Activated T-cell treated with anti-CD3 and anti-CD28 coated beads, Interleukin-2, amount 50 U/mL, for 1 hour (primary cell): ENCODE measurements at places on chromosomes 13 and 19.
A peak's percentile ranks its signal among the peaks of the same experiment; 100 is the strongest.

DNA sequence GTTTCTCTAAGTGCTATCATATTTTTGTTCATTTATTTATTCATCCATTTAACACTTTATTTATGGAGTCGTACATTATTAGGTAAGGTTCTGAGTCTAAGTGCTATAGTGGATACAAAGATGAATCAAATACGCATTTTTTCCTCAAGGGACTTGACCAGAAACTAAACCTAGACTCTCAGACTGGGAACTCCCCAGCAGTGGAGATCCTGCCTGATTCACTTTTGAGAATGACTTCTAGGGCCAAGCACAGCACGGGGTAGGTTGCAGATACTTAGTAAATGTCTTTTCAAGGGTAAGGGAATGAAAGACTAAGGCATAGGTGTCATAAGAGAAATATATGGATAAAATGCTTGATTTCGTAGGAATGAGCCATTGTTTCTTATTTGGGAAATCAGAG lies 7.2 kb downstream of the DNAJC15 start:
- DNase-seq = no peak

DNA sequence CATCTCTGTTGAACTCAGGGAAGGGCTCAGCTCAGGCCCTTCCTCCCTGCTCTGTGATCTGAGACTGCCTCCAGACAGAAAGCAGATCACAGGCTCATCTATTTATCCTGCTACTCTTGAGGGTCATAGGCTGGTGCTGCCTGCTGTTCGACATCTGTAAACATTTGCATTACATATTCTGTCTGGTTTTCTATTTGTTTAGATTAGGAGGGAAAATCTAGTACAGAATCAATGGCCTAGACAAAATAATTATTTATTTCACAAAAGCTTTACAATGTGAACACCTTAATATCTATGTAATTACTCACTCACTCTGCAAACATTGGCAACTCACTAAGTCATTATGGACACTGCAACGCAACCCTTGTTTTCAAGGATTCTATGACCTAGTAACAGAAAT lies 43.0 kb downstream of the CEP89 start:
- no peak for DNase-seq

GRCh38 chr19:31485472-31485871 lies 136.2 kb upstream of the TSHZ3 start:
- no peak for DNase-seq

GRCh38 chr13:75963302-75963701 lies 327.2 kb downstream of the LMO7 start:
- DNase-seq = no peak

- DNase-seq = no peak
Observed at GRCh38 chr19:34131100-34131499, 41.2 kb upstream of the LSM14A start.

- DNase-seq = no peak
Observed at GRCh38 chr19:5059213-5059574, 90.3 kb downstream of the KDM4B start.

- DNase-seq = no peak
Observed at GRCh38 chr19:7904074-7905020, 670 bp downstream of the MAP2K7 start.

DNA sequence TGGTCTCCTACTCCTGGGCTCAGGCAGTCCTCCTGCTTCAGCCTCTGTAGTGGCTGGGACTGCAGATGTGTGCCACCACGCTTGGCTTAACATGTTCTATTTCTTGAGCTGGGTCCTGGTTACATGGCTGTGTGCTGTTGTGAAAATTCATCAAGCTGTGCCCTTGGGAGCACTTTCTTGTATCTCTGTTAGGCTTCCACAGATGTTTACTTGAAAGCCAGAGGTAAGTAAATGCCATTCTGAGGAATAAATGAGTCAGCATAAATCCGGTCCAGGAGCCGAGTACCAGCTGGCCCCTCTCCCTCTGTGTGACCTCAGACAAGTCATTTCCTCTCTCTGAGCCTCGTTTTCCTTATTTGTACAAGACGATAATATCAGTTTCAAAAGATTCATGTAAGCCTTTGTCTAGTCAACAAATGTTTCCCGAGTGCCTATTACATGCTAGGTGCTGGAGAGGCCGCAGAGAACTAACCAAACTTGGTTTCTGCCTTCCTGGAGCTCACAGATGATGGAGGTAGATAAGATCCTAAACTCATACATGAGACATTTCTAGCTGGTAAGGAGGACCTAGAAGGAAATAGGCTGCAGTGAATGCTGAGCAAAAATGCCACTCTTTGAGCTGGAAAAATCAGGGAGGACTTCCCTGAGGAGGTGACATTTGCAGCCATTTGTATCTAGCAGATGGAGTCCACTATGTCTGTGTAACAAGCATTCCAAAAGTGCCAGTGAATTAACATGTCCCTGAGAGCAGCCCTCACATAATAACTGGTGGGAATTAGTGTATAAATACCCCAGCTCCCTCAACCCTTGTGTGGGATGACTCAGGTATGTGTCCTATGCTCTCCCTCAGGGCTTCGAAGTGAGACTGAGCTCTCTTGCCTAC lies 2.7 kb upstream of the RASAL3 start:
- DNase-seq = peak; percentile 50

- no peak for DNase-seq
Observed at GRCh38 chr13:60043262-60043661, 120.5 kb downstream of the DIAPH3 start.

- DNase-seq = no peak
Observed at GRCh38 chr19:53463263-53463662, 4.3 kb upstream of the ZNF813 start.

- no peak for DNase-seq
Observed at GRCh38 chr19:17086120-17086519, 10.5 kb downstream of the MYO9B start.

GRCh38 chr13:43977911-43978310 lies 98.2 kb downstream of the LACC1 start:
- DNase-seq = no peak

- DNase-seq = no peak
Observed at GRCh38 chr13:40210865-40211585, 455.4 kb downstream of the FOXO1 start.

DNA sequence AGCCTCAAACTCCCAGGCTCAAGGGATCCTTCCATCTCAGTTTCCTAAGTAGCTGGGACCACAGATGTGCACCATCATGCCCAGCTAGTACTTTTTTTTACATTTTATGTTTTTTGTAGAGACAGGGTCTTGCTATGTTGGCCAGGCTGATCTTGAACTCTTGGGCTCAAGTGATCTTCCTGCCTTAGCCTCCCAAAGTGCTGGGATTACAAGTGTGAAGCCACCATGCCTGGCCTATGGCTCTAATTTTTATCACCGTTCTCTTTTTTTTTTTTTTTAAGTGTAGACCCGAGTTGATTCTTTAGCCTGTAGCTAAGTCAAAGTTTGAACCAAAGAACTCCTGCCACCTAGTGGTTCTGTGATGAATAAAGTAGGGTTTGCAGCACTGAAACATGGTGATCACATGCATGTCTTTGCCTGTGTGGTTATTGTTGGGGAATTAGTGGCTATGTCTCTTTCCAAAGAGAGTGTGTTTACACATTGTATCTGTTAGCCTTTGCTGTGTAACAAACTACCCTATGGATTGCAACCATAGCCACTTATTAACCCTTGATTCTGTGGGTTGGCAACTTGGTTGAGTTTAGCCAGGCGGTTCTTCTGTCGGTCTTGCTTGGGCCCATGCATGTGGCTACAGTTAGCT lies 11.6 kb downstream of the NFILZ start:
- no peak for DNase-seq

- DNase-seq = no peak
Observed at GRCh38 chr13:91630946-91631345, 232.5 kb downstream of the GPC5 start.

DNA sequence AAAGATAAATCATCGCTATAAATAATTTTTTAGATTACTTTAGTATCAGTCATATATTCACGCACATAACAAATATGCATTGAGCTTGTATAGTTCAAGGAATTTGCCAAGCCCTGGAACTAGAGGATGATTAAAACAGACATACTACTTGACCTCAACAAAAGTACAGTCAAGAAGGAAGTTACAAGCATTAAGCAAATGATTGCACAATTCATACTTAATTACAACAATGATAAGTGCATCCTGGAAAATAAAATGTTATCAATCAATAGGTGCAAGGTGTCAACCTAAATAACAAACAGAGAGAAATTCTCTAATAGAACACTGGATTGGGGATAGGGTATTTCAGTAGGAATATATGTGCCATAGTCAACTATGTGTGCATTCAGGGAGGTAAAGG lies 491.2 kb downstream of the GPC5 start:
- DNase-seq = no peak

DNA sequence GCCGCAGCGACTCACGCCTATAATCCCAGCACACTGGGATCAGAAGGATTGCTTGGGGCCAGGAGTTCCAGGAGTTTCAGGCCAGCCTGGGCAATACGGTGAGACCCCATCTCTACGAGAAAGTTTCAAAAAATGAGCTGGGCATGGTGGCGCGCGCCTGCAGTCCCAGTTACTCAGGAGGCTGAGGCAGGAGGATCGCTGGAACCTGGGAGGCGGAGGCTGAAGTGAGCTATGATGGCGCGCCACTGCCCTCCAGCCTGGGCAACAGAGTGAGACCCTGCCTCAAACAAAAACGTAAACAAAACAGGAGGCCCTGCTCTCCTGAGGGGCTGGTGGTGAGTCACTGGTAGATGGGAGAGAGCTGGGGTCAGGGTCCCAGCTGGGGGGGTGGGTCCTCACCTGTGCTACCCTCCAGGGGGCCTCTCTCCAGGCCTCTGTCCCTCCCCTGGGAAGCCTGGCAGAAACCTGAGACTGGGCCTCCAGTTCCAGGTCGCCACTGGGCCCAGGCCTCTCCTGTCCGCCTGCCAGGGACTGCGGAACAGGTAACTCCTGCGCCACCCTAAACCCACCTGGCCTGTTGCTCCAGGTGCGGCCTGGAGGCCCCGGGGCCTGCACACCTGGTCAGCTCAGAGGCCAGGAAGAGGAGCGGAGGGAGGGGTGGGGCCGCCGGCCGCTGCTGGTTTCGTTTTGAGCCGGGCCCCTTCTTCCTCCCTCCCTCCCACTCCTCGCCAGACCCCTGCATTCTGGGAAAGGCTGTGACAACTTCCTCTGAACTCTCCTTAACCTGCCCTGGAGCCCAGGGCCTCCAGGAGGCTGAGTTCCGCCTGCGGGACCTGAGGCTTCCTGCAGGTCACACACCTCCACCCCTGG lies 17.2 kb upstream of the ZBTB7A start:
- DNase-seq = peak; percentile 28

- DNase-seq = no peak
Observed at GRCh38 chr13:66128692-66129269, 1101.4 kb downstream of the PCDH9 start.

- DNase-seq = no peak
Observed at GRCh38 chr13:51494156-51494555, 41.3 kb upstream of the INTS6 start.

DNA sequence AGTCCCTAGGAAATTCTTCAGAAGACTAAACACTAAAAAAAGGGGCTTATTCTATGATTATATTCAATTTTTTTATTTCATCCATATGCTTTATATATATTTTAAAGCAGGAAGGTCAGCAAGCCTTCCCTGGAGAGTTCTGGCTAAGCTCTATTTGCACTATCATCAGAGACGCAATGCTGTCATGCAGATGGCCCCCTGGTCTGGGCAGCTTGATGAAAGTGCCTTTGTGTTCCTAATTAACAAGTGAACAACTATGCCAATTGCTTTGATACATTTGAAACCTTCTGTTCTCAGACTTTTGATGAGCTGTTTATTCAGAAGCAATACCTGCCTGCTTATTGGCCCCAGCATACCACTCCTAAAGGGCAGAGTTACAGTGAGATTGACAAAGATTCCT lies 1344.6 kb downstream of the OLFM4 start:
- DNase-seq = no peak

DNA sequence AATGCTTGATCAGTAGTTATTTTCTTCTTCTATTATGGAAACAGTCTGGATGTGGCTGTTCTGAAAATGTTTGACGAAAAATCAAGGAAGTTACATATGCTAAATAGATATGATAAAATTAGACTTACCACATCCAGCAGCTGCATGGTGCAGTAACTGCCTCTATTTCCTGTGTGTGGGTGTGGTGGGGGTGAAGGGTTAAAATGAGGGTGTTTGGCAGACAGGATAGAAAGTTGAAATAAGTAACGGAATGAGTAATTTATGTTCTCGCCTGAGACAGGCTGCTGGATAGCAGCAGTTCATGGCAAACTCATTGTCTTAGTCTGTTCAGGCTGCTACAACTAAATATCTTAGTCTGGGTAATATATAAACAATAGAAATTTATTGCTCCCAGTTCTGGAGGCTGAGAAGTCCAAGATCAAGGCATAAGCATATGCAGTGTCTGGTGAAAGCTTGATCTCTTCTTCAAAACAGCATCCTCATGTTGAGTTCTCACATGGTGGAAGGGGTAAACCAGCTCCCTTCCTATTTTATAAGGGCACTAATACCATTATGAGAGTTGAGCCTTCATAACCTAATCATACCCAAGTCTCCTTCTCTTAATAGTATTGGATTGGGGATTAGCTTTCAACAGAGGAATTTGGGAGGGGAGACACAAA lies 1248.9 kb downstream of the SLITRK5 start:
- DNase-seq = no peak

DNA sequence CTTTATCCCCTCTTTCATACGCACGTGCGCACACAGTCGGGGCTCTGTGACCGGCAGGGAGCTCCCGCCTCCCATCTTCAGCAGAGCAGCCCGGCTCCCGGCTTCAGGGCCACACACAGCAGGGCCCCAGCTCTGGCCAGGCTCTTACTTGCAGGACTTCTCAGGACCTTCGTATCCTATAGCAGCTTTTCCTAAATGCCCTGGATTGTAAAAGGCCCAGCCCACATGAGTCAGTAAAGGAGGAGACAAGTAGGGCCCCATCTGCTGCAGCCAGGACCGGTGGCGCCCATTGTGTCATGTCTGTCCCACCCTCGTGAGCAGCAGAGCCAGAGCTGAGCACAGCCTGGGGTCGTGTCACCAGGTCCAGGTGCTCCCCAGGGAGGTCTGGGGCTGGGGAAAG lies 107.6 kb upstream of the VSTM2B start:
- DNase-seq = no peak

GRCh38 chr13:90793261-90793820 lies 554.1 kb upstream of the MIR17HG start:
- no peak for DNase-seq

GRCh38 chr13:50205581-50205980 lies 190.3 kb downstream of the KCNRG start:
- no peak for DNase-seq

DNA sequence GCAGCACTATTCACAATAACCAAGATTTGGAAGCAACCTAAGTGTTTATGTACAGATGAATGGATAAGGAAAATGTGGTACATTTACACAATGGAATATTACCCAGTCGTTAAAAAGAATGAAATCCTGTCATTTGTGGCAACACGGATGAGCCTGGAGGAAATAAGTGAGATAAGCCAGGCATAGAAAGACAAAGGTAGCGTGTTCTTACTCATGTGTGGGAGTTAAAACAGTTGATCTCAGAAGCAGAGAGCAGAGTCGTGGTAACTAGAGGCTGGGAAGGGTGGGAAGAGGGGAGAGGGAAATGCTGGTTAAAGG lies 29.5 kb downstream of the LILRB4 start:
- DNase-seq = no peak

DNA sequence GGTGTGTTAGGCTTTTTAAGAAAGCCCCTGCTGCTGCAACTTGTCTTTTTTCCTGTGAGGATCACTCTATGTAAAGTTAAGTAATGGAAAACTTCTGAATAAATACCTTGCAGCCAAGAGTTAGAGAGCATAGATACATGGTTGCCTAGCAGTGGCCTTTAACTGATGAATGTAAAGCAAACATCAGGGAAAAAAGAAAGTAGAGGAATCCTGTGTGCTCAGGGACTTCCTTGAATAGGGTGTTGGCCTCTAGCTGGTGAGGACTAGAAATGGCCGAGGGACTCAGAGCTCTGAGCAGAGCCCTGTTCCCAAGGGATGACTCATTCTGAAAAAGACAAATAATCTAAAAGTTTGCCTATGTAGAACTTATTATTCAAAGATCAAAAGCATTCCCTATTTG lies 135.7 kb downstream of the MIPEP start:
- no peak for DNase-seq
